ENCODE measurements at places on chromosomes 7 and 10. TPM values are rescaled to one million over a fixed set of nuclear protein-coding genes. Genes with fewer than 3 reads are reported as not detected.

GRCh38 chr10:132365102-132365501 is 31.9 kb upstream of the PWWP2B start:
- no peak for DNase-seq

DNA sequence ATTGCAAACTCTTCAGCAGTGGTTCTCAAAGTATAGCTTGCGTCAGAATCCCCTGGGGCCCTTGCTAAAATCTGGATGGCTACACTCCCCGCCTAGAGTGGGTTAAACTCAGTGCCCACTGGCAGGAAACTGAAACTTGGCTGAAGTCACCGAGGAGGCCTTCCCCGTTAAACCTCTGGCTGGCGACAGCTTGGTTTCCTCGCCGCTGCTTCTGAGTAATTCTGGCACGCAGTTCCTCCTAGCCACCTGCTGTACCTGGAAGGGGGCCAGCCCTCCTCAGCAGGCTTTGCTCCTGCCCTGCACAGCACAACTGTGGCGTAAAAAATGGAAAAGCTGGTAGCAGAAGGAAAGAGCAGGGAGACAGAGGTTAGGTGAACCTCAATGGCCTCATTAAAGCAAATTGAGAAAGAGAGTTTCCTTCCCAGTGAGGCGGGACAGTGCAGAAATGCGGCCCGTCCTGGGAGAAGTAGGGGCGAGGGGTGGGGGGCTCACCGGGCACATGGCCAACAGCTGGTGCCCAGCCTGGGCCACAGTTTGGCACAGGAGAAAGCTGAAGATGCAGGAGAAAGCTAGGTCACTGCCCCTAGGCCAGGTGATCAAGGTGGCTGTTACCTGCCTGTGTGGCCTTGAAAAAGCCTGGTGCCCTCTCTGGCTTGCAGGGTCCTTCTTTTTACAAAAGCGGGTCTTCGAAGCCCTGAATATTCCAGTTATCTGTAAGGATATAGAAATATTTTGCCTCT is 46.6 kb downstream of the ALOX5 start:
- DNase-seq = peak; percentile 51

DNA sequence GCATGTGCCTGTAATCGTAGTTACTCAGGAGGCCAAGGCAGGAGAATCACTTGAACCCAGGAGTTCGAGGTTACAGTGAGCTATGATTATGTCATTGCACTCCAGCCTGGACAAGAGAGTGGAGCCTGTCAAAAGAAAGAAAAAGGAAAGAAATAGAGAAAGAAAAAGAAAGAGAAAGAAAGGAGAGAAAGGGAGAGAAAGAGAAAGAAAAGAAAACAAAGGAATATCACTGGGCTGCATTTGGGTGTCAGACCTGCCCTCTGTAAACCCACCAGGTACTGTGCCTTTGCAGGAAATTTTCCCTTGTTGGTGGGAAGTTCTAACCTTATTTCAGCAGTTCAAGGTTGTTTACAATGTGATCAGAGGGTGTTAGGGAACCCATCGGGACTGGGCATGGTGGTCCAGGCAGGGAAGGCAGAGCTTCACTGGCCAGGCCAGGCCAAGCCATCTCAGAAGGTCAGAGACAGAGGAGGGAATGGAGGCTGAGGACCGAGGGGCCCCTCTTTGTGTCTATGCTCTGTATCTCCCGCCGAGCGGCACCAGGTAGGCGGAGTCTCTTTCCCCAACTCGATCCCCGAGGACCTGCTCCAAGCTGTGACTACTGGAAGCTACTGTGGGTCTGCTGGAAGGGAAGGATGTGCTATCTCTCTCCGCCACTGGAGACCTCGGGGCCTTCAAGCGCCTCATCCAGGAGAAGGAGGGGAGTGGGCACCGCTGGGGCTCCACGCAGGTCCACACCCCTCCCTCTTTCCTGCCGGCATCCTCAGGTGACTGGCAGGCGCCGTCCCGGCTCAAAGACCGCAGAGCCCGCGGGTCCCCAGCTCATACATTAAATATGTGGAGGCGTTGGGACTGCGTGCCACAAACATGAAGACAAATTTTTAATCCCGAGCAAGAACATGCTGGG is 15.2 kb upstream of the KAZALD1 start:
- no peak for DNase-seq

DNA sequence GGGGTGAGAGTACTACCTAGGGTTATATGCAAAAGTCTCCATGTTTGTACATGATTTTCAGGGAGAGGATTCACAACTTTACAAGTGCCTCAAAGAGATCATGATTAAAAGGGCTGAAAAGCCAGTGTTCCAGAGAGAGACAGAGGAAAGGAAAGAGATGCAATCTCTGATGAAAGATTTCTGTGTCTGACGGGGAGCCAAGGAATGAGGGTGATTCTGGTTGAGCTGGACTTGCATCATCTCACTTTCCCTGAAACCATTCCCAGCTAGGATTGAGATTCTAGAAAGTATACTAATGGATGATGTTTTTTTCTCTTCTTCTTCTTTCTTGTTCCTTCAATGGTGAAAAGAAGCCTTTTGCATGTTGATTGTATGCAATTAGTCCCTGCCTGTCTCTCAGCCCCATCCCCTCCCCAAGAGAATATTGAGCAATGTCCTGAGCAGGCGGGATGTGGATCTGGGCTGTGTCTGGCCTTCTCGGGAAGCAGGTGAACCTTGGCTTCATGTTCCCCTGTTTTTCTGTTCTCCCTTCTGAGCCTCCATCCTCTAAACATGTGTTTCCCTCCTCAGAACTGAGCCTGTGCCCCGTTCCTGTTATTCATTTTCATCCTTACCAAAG is 186.1 kb downstream of the ZNF365 start:
- DNase-seq = peak; percentile 76

- no peak for DNase-seq
These were observed 234.2 kb upstream of the LRRN3 start for GRCh38 chr7:110856704-110857103.

DNA sequence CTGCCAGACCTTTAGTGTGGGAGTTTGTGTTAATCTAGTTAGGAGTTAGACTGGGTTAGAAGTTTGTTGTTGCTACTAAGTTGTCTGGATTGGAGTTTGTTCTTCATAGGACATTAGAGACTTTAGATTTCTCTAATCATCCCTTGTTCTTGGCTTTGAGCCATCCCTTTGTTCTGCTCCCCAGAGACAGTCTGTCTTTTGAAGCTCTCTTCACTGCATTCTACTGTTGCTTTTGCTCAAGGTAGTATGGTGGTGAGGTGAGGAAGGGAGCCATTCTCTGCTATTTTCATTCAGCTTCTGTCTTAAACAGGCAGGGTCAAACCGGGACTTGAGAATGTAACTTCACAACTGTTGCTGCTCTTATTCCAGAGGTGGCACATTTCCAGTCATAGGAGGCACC is 10.4 kb upstream of the TARP start:
- DNase-seq = no peak

GRCh38 chr10:83921984-83922860 is 217.1 kb upstream of the GHITM start:
- DNase-seq = no peak

The CDK1 gene
- 6.6 TPM for total RNA-seq

GRCh38 chr7:22653951-22654350 is 73.0 kb upstream of the IL6 start:
- DNase-seq = no peak

GRCh38 chr10:99926925-99927720 is 82.6 kb downstream of the DNMBP start:
- DNase-seq = peak; percentile 63

The TAC1 gene
- not detected for total RNA-seq

The GIMAP6 gene
- not detected for total RNA-seq
